ENCODE measurements at places on chromosomes 1 and 21.
A peak's percentile ranks its signal among the peaks of the same experiment; 100 is the strongest.

- peak; percentile 40 for DNase-seq
Observed at GRCh38 chr1:227315629-227316346, 2.5 kb downstream of the CDC42BPA start.

DNA sequence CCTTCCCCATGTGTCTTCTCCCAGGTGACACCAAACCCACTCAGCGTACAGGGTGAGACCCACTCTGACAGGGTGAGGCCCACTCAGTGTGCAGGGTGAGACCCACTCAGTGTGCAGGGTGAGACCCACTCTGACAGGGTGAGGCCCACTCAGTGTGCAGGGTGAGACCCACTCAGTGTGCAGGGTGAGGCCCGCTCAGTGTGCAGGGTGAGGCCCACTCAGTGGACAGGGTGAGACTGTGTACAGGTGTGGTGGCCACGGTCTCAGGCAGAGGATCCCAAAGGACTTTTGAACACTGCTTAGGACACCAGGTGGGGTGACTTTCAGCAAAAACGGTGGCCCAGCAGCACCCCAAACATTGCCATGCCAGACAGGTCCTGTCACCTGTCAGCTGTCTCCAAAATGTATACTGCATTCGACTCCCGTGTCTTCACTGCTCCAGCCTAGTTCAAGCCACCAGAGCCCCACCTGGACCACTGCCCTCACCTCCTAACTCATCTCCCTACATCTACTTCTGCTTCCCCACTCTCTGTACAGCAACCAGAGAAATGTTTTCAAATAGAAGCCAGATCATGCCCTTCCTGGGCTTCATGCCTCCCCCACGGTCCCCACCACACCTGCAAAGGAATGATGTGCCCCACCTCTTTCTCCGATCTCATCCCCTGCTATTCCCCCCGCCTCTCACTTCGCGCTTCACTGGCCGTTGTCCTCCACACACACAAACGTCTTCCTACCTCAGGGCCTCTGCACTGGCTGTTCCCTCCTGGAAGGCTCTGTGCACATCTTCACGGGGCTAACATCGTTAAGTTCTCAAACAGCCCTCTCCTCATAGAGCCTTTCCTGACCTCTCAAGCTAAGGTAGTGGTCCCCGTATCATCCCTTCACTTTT is 52.1 kb downstream of the ACBD3 start:
- no peak for DNase-seq

GRCh38 chr1:89451011-89451410 is 73.6 kb upstream of the LRRC8B start:
- DNase-seq = no peak

DNA sequence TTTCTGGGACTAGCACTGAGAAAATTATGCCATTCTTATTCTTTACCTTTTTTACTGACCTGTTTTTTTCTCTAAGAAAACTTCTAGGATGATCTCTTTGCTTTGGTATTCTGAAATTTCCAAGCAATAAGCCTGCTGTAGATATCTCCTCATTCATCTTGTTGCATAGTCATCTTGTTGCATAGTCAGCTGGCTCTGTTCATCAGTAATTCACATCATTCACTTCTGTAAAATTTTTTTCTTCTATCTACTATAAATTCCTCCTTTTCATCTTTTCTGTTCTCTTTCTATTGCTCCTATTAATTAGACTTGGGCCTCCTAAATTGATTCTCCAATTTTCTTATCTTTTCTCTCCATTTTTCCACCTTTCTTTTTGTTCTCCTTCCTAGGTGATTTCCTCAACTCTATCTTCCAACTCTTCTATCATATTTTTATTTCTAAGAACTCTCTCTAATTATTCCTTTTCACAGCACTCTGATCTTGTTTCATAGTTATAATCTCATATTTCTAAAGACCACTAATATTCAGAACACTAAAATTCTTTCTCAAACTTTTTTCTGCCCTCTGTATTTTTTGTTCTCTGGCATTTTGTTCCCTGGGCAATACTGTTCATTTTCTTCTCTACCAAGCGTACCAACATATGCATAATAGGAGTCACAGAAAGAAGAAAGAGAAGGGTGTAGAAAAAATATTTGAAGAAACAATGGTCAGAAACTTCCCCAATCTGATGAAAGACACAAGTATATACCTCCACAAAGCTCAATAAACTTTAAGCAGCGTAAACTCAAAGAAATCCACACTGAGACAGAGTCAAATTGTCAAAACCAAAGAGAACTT is 17.7 kb downstream of the TUT4 start:
- DNase-seq = no peak

- no peak for DNase-seq
Observed at GRCh38 chr1:230361941-230362340, 64.2 kb downstream of the PGBD5 start.

DNA sequence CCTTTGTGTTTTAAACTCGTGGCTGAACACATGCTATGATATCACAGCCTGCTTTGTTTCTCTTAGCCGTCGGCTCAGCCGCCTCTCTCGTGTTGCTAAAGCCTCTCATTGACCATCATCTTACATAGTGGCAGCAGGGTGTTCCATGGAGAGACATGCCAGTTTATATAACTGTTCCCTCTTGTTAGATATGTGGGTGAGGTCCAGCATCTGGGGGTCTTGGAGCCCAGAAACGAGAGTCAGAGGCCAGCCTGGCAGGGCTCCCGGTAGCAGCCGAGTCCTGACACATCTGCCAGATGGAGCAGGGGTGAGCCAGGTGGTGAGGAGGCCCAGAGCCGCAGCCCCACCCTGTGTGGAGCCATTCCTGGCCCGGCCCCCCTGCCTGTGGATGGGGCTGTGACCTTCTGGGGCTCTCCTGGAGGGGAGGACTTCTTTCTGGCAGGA is 11.9 kb downstream of the PODN start:
- no peak for DNase-seq

DNA sequence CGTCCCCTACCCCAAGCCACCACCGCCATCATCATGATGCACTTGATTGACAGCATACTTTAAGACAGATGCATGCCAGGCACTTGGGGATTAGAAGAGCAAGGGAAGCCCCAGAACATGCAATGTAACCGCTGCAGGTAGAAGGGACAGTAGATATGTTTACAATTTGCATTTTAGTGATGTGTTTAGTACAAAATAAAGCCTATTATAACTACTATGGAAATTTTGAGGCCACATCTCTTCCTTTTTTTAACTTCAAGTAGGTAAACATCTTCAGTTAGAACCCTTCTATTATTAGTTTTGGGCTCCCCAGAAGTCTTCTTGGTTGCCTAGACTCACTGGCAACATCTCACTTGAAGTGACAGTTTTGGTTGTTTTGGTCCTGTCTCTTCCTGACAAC is 25.3 kb downstream of the CR1L start:
- no peak for DNase-seq

DNA sequence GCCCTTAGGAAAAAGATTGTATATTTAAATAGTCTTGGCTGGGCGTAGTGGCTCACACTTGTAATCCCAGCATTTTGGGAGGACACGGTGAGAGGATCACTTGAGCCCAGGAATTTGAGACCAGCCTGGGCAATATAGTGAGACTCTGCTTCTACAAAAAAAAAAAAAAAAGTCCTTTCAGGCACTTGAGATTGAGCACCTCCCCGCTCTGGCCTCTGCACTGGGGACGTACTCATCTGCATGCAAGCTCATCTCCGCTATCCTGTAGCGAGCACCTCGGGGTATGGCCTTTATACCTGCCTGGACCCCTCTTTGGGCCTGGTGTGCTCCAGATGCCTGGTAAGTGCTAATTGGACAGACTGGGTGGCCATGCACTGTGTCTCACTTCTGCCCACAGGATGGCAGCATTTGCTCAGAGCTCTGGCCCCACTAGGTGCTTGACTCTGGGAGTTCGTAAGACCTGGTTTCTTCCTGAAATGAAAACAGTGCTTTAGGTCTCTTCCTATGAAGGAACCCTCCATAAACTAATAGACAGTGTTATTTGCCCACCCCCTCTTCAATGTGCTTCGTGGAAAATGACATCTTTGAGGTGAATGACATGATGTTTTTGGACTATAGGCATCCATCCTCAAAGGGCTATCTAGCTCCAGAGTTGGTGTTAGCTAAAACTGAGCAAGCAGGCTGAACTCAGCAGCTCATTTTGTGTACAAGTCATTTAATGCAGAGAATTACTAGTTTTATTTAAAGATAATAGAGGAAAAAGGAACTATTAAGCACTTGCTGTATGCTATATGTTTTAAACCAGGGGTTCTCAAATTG is 61.7 kb upstream of the ADAR start:
- peak; percentile 83 for DNase-seq

GRCh38 chr1:101059945-101060542 is 34.5 kb upstream of the DPH5 start:
- no peak for DNase-seq

- DNase-seq = no peak
Observed at GRCh38 chr1:15095496-15095875, 58.1 kb upstream of the TMEM51 start.

GRCh38 chr1:234936612-234937389 is 191.8 kb downstream of the TOMM20 start:
- DNase-seq = no peak

DNA sequence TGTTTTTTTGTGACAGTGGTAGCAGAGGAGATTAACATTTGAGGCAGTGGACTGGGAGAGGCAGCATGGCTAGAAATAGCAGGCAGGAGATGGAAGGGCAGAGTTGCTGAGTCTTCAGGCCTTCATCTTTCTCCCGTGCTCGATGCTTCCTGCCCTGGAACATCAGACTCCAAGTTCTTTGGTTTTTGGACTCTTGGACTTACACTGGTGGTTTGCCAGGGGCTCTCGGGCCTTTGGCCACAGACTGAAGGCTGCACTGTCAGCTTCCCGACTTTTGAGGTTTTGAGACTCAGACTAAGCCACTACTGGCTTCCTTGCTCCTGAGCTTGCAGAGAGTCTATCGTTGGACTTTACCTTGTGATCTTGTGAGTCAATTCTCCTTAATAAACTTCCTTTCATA is 24.2 kb upstream of the LEFTY2 start:
- DNase-seq = no peak

DNA sequence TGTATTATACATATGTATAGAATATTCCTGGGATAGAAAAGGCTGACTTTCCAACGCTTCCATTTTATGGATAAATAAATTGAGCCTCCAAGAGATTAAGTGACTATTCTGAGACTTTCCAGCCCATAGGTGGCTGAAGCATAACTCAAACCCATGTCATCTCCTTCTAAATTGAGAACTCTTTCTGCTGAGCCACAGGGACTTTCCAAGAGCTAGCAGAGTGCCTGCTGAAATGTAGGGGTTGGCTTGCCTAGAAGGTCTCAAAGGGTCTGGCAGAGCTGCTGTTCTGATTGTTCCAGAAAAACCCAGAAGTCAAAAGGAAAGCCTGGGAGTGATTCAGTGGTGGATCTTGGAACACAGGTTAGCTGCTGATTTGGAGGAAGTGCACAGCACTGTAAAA is 146.4 kb upstream of the BEND5 start:
- DNase-seq = no peak
